ENCODE measurements at places on chromosomes 16 and 17.

DNA sequence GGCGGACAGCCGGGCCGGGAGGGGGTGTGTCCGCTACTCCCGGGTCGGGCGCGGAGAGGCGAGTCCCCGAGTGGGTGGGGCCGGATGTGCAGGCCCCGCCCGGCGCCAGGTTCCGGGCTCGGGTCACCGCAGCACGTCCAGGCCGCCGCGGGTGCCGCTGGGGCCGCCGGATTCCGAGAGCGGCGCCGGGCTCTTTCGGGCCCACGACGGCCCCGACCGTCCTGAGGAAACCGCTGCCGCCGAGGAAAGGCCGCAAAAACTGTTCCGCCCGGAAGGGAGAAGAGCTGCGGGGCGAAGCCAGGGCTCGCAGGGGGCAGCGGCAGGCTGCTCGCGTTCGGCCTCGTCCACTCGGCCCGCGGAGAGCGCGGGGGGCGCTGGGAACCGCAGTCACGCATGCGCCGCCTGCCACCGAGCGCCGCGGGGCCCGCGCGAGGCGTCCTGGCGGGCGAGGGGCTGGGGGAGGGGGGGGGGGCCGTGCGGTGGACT is at the start of gene ZKSCAN2:
ZKSCAN2 (minus strand) TSS at position 376 of the 486 bp plus-strand sequence. CDS start 718 bp downstream, outside the sequence.
- DNase-seq, result peak; percentile 94

DNA sequence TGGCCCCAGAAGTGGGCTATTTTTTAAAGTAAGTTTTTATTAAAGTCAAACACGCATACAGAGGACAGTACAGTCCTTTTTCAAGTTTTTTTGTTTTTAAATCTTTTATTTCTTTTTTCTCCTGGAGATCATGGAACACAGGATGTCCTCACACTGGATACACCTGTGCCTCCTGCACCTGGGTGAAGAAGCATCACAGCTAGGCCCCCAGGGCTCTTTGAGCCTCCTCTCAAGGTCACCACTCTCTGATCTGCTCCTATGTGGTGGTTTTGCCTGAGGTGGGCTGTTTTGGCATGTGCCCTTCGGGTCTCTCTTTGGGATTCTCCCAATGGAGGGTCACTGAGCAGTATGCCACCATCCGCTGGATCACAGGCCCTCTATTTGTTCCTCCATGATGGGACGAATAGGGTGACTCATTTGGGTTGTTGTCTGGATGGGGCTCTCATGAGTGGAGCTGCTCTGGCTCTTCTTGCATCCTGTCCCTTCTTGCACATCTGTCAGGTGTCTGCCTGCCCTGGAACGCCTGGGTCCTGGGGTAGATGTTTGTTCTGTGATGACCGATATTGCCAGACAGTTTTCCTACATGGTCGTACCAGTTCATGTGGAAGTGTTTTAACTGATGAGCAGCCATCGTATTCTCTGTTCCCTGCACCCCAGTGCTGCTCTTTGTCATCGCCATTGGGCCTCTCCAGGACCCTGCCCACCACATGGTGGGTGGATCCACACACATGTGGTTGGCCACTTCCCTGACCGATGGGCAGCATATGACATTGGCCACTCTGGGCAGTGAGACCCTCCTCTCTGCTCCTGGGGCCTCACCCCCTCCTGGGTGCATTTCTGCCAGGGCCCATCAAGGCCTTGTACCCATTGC is 55.2 kb upstream of the MED9 start:
- no peak for DNase-seq

- no peak for DNase-seq
These were observed 9.9 kb upstream of the LCAT start for GRCh38 chr16:67953641-67954375.

GRCh38 chr17:35046740-35047283 is 16.7 kb downstream of the RFFL start:
- peak; percentile 24 for DNase-seq

- no peak for DNase-seq
These were observed 550 bp downstream of the EIF4A3 start for GRCh38 chr17:80146121-80147034.

GRCh38 chr16:11145173-11145818 is 110.7 kb downstream of the SOCS1 start:
- no peak for DNase-seq

DNA sequence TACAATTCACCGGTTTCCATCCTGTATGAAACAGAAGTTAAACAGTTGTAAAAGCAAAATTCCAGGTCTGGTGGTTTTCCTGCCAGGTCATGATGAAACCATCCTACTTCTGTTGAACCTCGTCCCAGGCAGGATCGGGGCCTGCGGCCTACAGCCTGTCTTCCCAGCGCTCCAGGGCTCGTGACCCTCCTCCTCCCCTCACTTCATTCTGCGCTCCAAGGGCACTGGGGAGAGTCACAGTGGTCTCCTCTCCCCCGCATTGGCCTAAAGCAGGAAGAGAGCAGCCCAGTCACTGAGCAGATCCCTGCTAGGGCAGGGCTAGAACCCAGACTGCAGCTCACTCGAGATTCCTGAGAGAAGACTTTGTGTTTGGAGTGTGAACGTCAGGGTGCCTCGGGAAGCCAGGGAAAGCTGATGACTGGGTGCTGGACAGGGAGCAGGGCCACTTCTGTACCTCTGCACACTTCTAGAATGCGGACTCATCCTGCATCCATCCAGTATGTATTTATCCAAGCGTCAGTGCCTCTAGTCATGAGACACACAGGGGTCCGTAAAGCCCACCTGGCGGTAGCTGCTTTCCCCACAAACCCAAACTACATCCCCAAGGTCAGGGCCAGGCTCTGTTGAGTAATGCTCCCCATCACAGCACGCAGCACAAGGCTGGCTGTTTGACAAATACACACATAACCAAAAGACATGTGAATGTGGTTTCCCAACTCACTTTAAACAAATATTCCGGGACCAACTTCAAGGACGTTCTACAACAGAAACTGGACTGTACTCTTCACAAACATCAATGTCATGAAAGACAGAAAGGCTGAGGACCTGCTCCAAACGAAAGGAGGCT is 1.7 kb upstream of the ITGAE start:
- DNase-seq, result no peak

GRCh38 chr16:73289232-73289631 is 241.3 kb upstream of the ZFHX3 start:
- no peak for DNase-seq
